ENCODE measurements at places on chromosomes 2 and 18. TPM values are rescaled to one million over a fixed set of nuclear protein-coding genes. Genes with fewer than 3 reads are reported as not detected.

DNA sequence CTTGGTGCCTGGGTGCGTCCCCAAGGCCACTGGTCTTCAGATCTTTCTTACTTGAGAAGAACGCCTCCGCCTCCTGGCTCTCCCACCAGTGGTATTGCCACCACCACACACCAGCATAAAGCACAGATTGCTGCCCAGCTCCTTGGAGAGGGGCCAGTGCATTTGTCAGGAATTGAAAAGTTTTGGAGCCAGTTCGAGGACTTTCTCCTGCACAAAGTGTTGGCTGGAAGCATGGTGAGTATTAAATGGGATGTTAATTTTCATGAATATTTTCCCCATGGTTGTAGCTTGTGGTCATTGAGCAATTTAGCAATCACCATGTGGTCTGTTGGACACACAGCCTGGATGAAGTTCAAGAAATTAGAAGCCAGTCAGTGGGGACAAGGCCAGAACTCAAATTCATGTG is 684.6 kb upstream of the FANCL start:
- no peak for DNase-seq

DNA sequence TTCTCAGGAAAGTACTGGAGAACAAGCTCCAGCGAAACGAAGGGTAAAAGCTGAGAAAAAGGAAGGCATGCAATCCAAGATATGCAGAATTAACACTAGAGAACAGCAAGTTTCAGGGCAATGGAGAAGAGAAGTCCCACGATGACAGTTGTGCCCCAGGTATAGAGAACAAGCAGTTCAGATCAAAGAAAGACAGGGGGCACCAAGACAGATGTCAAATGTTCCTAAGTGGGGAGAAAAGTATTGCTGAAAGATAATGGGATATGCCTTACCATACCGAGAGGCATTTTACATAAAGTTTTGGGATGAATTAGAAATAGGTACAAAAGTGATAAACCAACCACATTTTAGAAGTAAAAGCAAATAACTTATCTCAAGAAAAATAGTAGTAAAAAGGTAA is 79.1 kb upstream of the UBE2E3 start:
- DNase-seq: no peak

The OR6B2 gene
- total RNA-seq: not detected

The RFTN2 gene
- total RNA-seq: 1.1 TPM

The STPG4 gene
- not detected for total RNA-seq

The NYAP2 gene
- total RNA-seq: not detected
